ENCODE measurements at places on chromosomes 2 and 18. TPM values are rescaled to one million over a fixed set of nuclear protein-coding genes. Genes with fewer than 3 reads are reported as not detected.

GRCh38 chr2:200405599-200406298, 99.3 kb downstream of the SPATS2L start:
- H3K36me3 ChIP-seq, result peaks cover 78% of the 10 kb centered on the region
- H3K27ac ChIP-seq, result peak overlapping the region; percentile 78
- DNase-seq, result peak; percentile 86
- peaks cover 48% of the 10 kb centered on the region for H3K4me1 ChIP-seq
- no peak overlapping the region for H3K4me3 ChIP-seq

DNA sequence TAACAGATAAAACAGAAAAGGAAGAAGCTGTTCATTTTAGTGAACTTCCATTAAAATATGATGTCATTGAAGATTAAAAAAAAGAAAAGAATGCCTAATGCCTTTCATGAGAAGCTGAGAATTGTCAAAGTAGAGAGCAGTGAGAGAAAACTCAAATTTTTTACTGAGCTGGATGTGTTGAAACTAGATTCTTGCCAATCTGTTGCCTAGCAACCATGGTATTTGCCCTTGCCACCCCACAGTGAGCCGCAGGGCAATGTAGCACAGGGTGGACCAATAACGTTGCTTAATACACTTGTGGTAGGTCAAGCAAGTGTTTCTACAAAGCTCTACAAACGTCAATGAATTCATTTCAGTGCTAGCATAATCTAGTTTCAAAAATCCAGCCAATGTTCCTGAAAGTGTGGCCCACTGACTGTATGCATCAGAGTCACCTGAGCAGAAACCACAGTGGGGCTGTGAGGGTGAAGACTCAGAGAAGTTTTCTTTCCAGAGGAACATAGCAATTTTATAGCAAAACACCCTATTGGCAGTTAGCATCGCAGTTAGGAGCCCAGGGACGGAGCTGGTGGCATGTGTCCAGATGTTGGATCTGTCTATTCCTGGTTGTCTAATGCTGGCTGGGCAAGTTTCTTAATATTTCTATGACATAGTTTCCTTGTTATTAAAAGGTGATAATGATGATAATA, 132.2 kb downstream of the DOCK10 start:
- H3K27me3 ChIP-seq, result no peaks in the 10 kb centered on the region
- H3K27ac ChIP-seq, result no peak overlapping the region
- DNase-seq, result no peak
- no peaks in the 10 kb centered on the region for H3K4me1 ChIP-seq
- no peaks in the 10 kb centered on the region for H3K36me3 ChIP-seq

DNA sequence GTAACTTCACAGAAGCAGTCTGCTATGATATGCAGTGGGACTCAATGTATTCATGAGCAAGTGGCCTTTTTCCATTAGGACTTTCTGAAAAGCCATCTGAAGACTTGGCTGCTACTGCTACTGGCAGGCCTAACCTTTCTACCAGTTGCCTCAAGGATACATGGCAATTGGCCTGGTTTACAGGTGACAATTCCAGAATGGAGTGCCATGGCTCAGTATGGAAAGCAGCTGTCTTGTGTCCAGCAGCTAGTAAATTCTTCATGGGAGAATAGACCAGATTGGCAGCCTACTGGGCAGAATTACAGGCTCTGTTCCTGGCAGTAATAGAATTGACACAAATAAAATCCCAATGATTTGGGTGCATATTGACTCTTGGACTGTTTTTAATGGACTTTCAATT, 12.6 kb upstream of the TMX3 start:
- H3K27me3 ChIP-seq, result no peaks in the 10 kb centered on the region
- DNase-seq, result no peak
- no peaks in the 10 kb centered on the region for H3K36me3 ChIP-seq
- H3K4me1 ChIP-seq, result no peaks in the 10 kb centered on the region

- no peak for DNase-seq
- H3K27me3 ChIP-seq, result no peaks in the 10 kb centered on the region
- no peak overlapping the region for H3K27ac ChIP-seq
- no peak overlapping the region for H3K4me3 ChIP-seq
Observed at GRCh38 chr2:173955004-173955403, 10.2 kb downstream of the SP3 start.

FAM124B gene
- total RNA-seq, result 0.56 TPM

GRCh38 chr18:35189510-35189909, 51.3 kb upstream of the ZNF397 start:
- no peaks in the 10 kb centered on the region for H3K27me3 ChIP-seq
- H3K27ac ChIP-seq, result no peak overlapping the region
- H3K4me1 ChIP-seq, result no peaks in the 10 kb centered on the region
- H3K36me3 ChIP-seq, result no peaks in the 10 kb centered on the region

DNA sequence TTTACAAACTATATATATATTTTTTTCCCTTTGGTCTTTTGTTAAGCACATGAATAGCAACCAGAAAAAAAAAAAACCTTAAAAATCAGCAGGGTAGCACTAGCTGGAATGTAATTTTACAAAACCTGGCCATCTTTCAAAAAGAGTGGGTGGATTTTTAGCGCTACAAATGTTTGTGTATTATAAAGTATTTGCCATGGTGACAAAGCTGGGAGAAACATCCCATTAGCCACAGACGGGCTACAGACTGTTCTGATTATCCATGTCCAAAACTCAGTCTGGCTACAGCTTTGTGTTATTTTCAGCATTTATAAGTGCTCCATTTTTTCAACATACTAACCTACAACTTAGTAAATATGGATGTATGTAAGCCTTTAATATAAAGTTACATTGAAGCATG, 249.5 kb upstream of the TANK start:
- no peaks in the 10 kb centered on the region for H3K36me3 ChIP-seq
- peak; percentile 15 for DNase-seq
- H3K4me3 ChIP-seq, result no peak overlapping the region
- peak overlapping the region; percentile 36 for H3K27ac ChIP-seq

ASB18 gene
- 0.04 TPM for total RNA-seq

DIPK1C gene
- not detected for total RNA-seq

GRCh38 chr18:80167931-80168330, 58.9 kb downstream of the ADNP2 start:
- H3K36me3 ChIP-seq, result no peaks in the 10 kb centered on the region
- no peaks in the 10 kb centered on the region for H3K27me3 ChIP-seq
- no peak overlapping the region for H3K4me3 ChIP-seq
- H3K27ac ChIP-seq, result no peak overlapping the region
- no peaks in the 10 kb centered on the region for H3K4me1 ChIP-seq

GRCh38 chr2:211564441-211564840, 974.2 kb downstream of the ERBB4 start:
- H3K4me3 ChIP-seq, result no peak overlapping the region
- no peak overlapping the region for H3K27ac ChIP-seq
- H3K27me3 ChIP-seq, result no peaks in the 10 kb centered on the region
- DNase-seq, result no peak

NMUR1 gene
- not detected for total RNA-seq

LAMA3 gene
- 0.08 TPM for total RNA-seq

- H3K27me3 ChIP-seq, result no peaks in the 10 kb centered on the region
- H3K36me3 ChIP-seq, result no peaks in the 10 kb centered on the region
- no peak for DNase-seq
- no peaks in the 10 kb centered on the region for H3K4me1 ChIP-seq
- no peak overlapping the region for H3K27ac ChIP-seq
Observed at GRCh38 chr2:54083021-54083420, 32.4 kb upstream of the ACYP2 start.

- no peaks in the 10 kb centered on the region for H3K36me3 ChIP-seq
- H3K4me3 ChIP-seq, result no peak overlapping the region
- H3K4me1 ChIP-seq, result no peaks in the 10 kb centered on the region
- no peak overlapping the region for H3K27ac ChIP-seq
Observed at GRCh38 chr18:11383381-11383780, 226.0 kb upstream of the SLC35G4 start.

- no peak for DNase-seq
- H3K36me3 ChIP-seq, result no peaks in the 10 kb centered on the region
- H3K27me3 ChIP-seq, result no peaks in the 10 kb centered on the region
- H3K4me1 ChIP-seq, result no peaks in the 10 kb centered on the region
Observed at GRCh38 chr2:59490192-59490591, 1063.3 kb downstream of the BCL11A start.

PSD4 gene
- 2.1 TPM for total RNA-seq

PAIP2B gene
- total RNA-seq, result 3.1 TPM

DNA sequence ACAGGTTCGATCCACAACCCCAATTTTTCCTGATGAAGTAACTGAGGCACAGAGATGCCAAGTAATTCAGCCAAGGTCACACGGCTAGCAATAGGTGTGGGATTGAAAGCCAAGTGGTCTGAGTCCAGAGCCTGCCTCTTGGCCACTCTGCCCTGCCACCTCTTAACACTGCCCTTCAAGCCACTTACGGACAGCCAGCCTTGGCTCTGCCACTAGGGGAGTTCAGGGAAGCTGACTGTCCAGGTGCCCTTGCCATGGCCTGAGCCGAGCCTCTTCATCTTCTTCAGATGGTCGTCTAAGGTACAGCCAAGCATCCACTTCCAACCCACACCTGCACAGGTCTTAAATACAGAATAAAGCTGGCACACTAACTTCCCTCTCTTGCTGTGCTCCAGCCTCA, 99.3 kb upstream of the GPR45 start:
- no peak overlapping the region for H3K4me3 ChIP-seq
- no peaks in the 10 kb centered on the region for H3K27me3 ChIP-seq
- no peak for DNase-seq
- H3K36me3 ChIP-seq, result no peaks in the 10 kb centered on the region
- peaks cover 21% of the 10 kb centered on the region for H3K4me1 ChIP-seq

PTPRM gene
- 11.0 TPM for total RNA-seq

DNA sequence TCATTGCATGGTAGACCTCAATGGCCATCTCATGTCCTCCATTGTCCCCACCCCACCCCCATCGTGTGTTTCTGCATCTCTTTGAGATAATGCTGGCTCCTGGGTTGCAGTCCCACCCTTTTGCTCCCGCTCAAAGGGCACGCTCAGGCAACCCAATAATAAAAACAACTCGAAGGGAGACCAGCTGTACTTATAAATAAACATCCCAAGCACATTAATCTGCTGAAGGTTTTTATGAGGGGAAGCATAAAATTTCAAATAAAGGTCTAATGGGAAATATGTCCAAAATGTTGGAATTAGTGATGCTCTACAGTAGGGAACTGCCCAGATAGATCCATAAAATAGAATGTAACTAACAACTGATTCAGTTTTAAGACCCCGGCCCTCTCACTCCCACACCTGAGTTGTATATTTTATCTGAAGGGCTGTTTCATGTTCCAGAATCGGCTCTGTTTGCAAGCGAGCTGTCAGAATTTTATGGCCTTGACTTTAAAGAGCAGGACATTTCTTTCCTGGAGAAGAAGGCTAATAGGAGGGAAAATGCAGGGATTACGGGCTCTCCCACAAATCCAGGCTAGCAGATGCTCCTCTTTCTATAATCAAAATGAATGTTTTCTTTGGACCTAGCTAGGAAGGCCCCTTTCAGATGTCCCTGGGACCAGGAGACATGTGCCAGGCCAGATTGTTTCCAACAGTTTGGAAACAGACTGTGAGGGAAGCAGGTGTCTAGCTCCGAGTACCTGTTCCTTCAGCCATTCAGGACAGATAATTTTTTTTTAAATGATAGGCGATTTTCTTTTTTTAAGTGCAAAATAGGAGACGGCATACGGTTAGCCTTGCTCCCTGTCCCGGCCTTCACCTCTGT, 103.7 kb downstream of the APOB start:
- no peaks in the 10 kb centered on the region for H3K36me3 ChIP-seq
- no peak overlapping the region for H3K27ac ChIP-seq
- no peak overlapping the region for H3K4me3 ChIP-seq

DNA sequence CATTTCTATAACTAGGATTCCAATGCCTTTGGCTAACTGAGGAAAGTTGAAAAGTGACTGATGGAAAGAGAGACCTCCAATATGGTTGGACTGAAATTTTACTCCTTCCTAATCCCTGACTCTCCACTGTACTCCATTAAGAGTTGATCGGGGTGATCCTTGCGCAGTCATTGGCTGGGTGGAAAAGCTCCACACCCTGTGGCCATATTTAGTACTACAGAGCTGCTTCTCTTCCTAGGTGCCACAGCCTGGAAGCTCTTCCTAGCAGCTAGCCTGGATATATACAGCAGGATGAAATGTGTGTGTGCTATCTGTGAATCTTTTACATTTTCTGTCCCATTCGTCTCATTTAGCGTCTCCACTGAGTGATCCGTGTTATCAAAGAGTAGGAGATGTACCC, 71.2 kb downstream of the MEP1B start:
- H3K27ac ChIP-seq, result no peak overlapping the region
- H3K27me3 ChIP-seq, result no peaks in the 10 kb centered on the region
- H3K36me3 ChIP-seq, result no peaks in the 10 kb centered on the region
- no peak overlapping the region for H3K4me3 ChIP-seq

- no peak overlapping the region for H3K4me3 ChIP-seq
- H3K27ac ChIP-seq, result no peak overlapping the region
- no peaks in the 10 kb centered on the region for H3K27me3 ChIP-seq
- peaks cover 2% of the 10 kb centered on the region for H3K36me3 ChIP-seq
Observed at GRCh38 chr2:188452084-188452483, 160.4 kb downstream of the GULP1 start.

GRCh38 chr2:122063716-122064115, 308.3 kb downstream of the TSN start:
- DNase-seq, result no peak
- 0 out of 2 replicates have a peak, but pooled peaks cover 3% of the 10 kb centered on the region for H3K27me3 ChIP-seq
- H3K4me1 ChIP-seq, result no peaks in the 10 kb centered on the region
- H3K27ac ChIP-seq, result no peak overlapping the region
- H3K36me3 ChIP-seq, result no peaks in the 10 kb centered on the region

DNA sequence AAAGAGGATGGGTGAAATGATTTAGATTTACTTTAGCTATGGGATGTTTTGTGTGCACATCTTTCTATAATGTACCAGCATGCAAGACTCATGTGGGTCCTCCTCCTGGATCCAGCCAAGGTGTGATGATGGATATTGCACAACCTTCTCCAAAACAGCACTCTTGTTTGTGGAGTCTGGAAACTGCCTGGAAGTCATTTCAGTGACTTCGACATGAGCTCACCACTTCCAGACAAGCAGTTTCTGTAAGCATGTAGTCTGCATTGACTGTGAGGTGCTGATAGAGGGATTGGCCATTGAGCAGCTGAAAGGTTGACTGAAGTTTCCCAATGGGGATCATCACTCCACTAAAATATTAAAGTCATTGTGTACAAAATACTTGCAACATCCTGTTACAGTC, 154.0 kb downstream of the TRIB2 start:
- no peak overlapping the region for H3K27ac ChIP-seq
- no peak for DNase-seq
- H3K36me3 ChIP-seq, result no peaks in the 10 kb centered on the region
- H3K27me3 ChIP-seq, result no peaks in the 10 kb centered on the region

DNA sequence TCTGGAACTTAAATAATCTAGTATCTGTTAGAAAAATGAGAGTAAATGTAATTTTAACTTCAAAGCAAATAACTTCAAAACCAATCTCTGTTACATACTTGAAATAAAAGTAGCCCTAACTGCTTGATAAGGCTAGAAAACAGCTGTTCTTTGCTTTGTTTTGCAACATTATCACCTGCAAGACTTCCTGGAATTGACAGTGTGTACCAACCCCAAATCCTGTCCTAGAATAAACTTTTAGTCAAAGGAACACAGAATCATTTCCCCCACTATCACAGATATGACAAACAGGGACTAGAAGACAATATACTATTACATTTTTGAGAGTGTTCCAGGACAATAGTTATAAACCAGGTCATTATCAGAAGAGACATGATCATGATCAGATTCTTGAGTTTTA, 105.3 kb upstream of the PGAP1 start:
- no peak for DNase-seq
- no peaks in the 10 kb centered on the region for H3K27me3 ChIP-seq
- H3K4me3 ChIP-seq, result no peak overlapping the region
- H3K4me1 ChIP-seq, result peaks cover 3% of the 10 kb centered on the region

Measured in SJCRH30 (cell line).